ENCODE measurements at places on chromosomes 11 and 22.

DNA sequence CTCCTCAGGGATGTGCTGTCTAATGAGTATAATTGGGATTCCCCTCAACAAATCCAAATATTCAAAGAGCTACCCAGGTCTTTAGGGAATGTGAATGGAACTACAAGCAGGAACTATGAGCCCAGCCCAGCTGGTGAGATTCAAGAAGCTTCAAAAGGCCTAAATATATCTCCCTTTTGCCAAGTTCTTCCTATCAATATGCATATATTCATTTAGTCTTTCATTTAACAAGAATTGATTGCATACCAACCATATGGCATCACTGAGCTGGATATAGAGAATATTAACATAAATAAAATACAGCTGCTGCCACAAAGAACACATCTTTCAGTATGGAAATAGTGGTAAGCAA lies 58.9 kb upstream of the PRSS23 start:
- H3K4me1 ChIP-seq, result peaks cover 11% of the 10 kb centered on the region
- no peak for DNase-seq
- no peak overlapping the region for H3K27ac ChIP-seq
- H3K4me3 ChIP-seq, result no peak overlapping the region
- no peaks in the 10 kb centered on the region for H3K27me3 ChIP-seq

DNA sequence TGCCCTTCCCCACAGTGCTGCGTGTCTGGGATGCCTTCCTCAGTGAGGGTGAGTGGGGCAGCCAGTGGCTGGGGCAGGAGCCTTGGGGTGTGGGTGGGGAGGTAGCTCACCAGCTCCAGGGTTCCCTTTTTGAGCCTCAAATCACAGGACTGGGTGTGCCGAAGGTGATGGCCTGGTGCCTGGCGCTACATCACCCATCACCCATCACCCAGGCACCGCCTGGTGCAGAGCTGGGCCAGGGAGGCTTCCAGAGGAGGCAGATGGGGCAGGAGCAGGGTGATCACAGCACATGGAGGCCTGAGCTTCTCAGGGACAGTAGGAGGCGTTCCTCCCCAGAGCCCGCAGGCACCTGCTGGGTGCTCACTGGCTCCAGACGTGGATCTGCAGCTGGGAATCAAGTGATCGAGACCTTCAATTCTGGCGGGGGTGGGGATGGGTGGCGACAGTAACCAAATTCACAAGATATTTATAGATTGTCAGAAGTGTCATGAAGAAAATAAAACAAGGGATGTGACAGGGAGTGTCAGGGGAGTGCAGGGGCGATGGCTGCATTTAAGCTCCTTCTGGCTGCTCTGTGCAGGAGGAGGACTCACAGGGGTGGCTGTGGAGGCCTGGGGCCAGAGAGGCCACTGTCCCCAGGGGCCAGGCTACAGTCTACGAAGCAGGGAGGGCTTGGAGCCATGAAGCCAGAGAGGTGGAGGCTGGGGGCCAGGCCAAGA lies 3.2 kb downstream of the TBC1D10C start:
- peak overlapping the region; percentile 97 for H3K27ac ChIP-seq
- H3K4me1 ChIP-seq, result peaks cover 50% of the 10 kb centered on the region
- H3K27me3 ChIP-seq, result no peaks in the 10 kb centered on the region
- peak overlapping the region; percentile 83 for H3K4me3 ChIP-seq

DNA sequence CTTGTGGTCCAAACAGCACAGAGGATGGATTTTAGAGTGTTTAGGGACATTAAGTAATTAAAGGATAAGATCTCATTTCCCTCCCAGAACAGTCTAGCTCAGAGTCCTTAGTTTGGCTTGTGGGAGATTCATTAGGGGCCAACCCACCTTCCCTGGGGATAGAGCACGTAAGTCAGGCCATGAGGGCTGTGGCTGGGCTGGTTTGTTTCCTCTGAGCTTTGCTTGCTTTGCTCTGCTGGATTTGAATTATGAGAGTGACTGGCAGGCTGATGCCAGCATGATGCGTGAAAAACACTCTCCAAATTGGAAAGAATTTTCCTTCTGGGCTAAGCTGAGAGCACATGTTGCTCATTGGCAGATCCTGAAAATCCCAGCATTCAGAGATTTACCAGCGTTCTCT lies 84.7 kb upstream of the HEPHL1 start:
- no peak overlapping the region for H3K27ac ChIP-seq
- H3K27me3 ChIP-seq, result peaks cover 14% of the 10 kb centered on the region
- no peak overlapping the region for H3K4me3 ChIP-seq
- H3K36me3 ChIP-seq, result no peaks in the 10 kb centered on the region
- no peaks in the 10 kb centered on the region for H3K4me1 ChIP-seq

GRCh38 chr11:5124891-5125620 lies 13.1 kb downstream of the OR52A5 start:
- H3K4me3 ChIP-seq, result no peak overlapping the region
- H3K27me3 ChIP-seq, result peaks cover 18% of the 10 kb centered on the region
- no peak overlapping the region for H3K27ac ChIP-seq
- no peak for DNase-seq
- H3K4me1 ChIP-seq, result no peaks in the 10 kb centered on the region

GRCh38 chr11:100640646-100641045 lies 46.4 kb upstream of the ARHGAP42 start:
- H3K4me1 ChIP-seq, result peaks cover 1% of the 10 kb centered on the region
- H3K27me3 ChIP-seq, result peaks cover 3% of the 10 kb centered on the region
- no peaks in the 10 kb centered on the region for H3K36me3 ChIP-seq
- no peak overlapping the region for H3K27ac ChIP-seq
- H3K4me3 ChIP-seq, result no peak overlapping the region

GRCh38 chr11:93348930-93349329 lies 18.4 kb downstream of the DEUP1 start:
- no peaks in the 10 kb centered on the region for H3K4me1 ChIP-seq
- H3K27ac ChIP-seq, result no peak overlapping the region
- H3K36me3 ChIP-seq, result peaks cover 4% of the 10 kb centered on the region
- H3K27me3 ChIP-seq, result no peaks in the 10 kb centered on the region

GRCh38 chr11:88515002-88515401 lies 177.5 kb upstream of the CTSC start:
- H3K4me3 ChIP-seq, result no peak overlapping the region
- H3K27me3 ChIP-seq, result peaks cover 36% of the 10 kb centered on the region
- H3K27ac ChIP-seq, result no peak overlapping the region
- DNase-seq, result no peak

GRCh38 chr22:29041408-29041807 lies 20.2 kb downstream of the C22orf31 start:
- no peak overlapping the region for H3K27ac ChIP-seq
- peaks cover 8% of the 10 kb centered on the region for H3K27me3 ChIP-seq
- H3K36me3 ChIP-seq, result no peaks in the 10 kb centered on the region
- no peaks in the 10 kb centered on the region for H3K4me1 ChIP-seq
- no peak overlapping the region for H3K4me3 ChIP-seq
- DNase-seq, result no peak

GRCh38 chr11:33646629-33647028 lies 54.0 kb downstream of the C11orf91 start:
- H3K4me3 ChIP-seq, result no peak overlapping the region
- peaks cover 28% of the 10 kb centered on the region for H3K27me3 ChIP-seq
- no peak overlapping the region for H3K27ac ChIP-seq
- no peaks in the 10 kb centered on the region for H3K36me3 ChIP-seq

DNA sequence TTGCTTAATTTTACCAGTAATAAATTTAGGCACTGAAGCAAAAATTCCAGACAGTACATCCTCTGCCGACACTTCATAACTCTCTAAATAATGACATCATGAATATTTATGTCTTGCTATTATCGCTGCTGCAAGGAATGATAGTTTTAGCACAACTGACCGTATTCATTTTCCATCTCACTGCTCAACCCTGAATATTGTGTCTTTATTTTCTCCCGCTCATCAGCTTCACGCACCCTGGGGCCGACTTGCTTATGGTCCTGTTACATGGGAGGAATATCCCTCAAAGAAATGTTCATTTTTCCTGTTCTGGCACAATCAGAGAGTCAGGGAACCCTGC lies 33.3 kb downstream of the SLN start:
- H3K4me3 ChIP-seq, result no peak overlapping the region
- H3K36me3 ChIP-seq, result no peaks in the 10 kb centered on the region
- DNase-seq, result no peak
- peaks cover 27% of the 10 kb centered on the region for H3K27me3 ChIP-seq
- H3K27ac ChIP-seq, result no peak overlapping the region

GRCh38 chr22:49324527-49325491 lies 502.9 kb downstream of the BRD1 start:
- no peak overlapping the region for H3K27ac ChIP-seq
- H3K27me3 ChIP-seq, result peaks cover 19% of the 10 kb centered on the region
- H3K4me3 ChIP-seq, result no peak overlapping the region
- no peaks in the 10 kb centered on the region for H3K4me1 ChIP-seq
- H3K36me3 ChIP-seq, result peaks cover 6% of the 10 kb centered on the region

DNA sequence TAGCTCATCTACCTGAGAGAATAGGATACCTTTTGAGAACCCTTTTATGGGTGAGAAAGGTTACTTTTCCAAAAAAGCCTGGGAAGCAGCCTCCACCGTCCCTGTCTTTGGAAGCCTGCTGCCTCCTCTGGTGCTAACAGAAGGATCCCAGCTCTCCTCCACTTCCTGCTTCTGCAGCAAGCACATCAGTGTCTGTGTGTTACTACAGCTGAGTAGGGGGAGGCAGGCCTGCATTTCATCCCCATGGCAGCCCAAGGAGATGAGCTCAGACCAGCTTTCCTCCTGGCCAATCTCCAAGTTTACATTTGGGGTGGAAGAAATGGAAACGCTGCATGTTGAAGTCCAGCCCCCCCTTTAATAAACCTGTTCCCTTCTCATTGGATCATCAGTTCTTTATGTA lies 7.4 kb upstream of the CCDC34 start:
- H3K27me3 ChIP-seq, result no peaks in the 10 kb centered on the region
- H3K36me3 ChIP-seq, result no peaks in the 10 kb centered on the region
- no peak for DNase-seq
- H3K4me1 ChIP-seq, result no peaks in the 10 kb centered on the region
- H3K4me3 ChIP-seq, result no peak overlapping the region

DNA sequence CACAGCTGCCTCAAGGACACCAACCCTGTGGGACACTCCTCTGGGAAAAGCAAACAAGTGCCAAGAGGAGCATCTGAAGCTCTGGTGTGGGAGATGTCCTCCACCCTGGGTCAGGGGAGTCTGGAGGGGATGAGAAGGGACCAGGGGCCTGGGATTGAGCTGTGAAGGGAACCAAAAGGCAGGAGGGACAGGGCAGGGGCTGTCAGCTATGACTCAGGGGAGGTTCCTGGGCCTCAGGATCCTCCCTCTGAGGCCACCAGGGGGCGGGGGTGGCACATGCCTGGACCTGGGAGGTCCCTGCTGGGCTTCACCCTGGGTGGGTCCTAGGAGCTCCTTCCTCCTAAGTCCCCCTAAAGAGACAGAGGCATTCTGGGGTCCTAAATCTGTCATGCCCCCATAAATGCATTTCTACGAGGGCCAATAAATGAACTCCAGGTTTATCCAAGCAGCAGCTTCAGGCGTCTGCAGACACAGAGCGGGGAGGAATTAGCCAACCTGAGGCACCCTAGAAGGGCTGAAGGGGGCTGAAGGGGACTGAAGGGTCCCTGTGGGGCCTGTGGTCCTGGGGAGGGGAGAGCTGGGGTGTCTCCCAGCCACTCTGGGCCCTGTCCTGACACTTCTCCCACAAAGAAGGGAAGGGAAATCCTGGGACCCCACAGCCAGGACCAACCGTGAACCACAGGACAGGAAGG lies 31.9 kb upstream of the IGLL5 start:
- DNase-seq, result no peak
- H3K27me3 ChIP-seq, result no peaks in the 10 kb centered on the region
- H3K27ac ChIP-seq, result no peak overlapping the region
- peaks cover 11% of the 10 kb centered on the region for H3K4me1 ChIP-seq
- no peaks in the 10 kb centered on the region for H3K36me3 ChIP-seq
- H3K4me3 ChIP-seq, result no peak overlapping the region

DNA sequence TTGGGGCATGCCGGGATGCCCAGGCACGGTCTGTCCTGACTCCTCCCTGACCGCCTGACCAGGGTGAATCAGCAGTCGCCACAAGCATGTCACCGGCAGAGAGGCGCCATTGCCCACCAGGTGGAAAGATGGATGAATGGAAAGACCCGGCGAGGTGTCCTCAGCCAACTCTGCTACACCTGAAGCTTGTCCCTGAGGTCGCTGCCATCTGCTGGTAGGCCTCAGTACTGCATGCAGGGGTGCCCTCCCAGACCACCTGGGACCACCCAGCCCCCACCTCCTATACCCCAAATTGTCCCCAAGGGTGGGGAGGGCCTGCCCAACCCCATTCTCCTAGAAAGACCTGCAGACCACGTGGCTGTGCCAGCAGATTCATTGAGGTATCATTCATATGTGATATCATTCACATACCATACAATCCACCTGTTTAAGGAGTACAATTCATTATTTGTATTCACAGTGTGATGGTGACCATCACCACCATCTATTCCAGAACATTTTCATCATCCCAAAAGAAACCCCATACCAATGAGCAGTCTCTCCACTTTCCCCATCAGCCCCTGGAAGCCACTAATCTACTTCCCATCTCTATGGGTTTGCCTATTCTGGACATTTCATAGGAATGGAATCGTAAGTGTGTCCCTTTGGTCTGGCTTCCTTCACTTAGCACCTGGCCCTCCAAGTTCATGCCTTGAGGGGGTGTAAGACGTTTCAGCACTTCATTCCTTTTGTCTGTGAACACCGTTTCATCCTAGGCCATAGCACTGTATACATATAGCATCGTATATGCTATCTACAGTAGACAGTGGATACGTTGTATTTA lies 17.5 kb downstream of the FGF3 start:
- H3K27me3 ChIP-seq, result peaks cover 4% of the 10 kb centered on the region
- H3K36me3 ChIP-seq, result no peaks in the 10 kb centered on the region
- H3K27ac ChIP-seq, result no peak overlapping the region

DNA sequence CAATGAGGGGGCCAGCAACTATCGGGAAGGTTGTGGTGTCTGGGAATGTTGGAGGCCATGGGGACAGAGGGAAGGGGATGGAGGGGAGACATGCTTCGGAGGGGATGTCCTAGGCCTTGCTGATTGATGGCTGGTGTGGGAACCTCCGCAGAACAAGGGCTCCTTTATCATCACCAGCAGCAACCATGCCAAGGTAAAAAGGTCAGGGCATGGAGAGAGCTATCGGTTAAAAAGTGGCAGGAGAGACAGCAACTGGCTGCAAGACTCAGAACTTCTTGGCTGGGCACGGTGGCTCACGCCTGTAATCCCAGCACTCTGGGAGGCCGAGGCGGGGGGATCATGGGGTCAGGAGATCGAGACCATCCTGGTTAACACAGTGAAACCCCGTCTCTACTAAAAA lies 3.0 kb downstream of the GSTT4 start:
- no peak overlapping the region for H3K4me3 ChIP-seq
- H3K27ac ChIP-seq, result no peak overlapping the region
- peaks cover 6% of the 10 kb centered on the region for H3K27me3 ChIP-seq
- H3K4me1 ChIP-seq, result no peaks in the 10 kb centered on the region
- no peaks in the 10 kb centered on the region for H3K36me3 ChIP-seq

DNA sequence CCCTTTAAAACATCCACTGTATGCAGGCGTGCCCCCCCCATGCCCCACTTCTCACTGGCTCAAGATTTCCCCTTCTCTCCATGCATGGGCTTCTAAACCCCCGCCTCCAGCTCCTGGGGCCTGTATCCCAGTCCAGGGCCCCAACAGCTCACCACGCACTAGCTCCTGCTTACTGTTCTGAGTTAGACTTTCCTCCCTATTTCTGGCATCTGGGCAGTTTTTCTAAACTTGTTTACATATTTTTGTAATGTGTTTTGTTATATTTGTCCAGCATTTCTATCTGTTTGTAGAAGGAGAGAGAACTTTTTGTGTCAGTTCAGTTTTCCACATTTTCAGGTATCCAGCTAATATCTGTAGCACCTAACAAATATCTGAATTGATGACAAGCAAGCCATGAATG lies 178.5 kb downstream of the SPON1 start:
- H3K27me3 ChIP-seq, result peaks cover 3% of the 10 kb centered on the region
- no peaks in the 10 kb centered on the region for H3K4me1 ChIP-seq
- H3K27ac ChIP-seq, result no peak overlapping the region
- no peaks in the 10 kb centered on the region for H3K36me3 ChIP-seq
- no peak overlapping the region for H3K4me3 ChIP-seq

GRCh38 chr11:120524536-120525085 lies 13.1 kb downstream of the GRIK4 start:
- no peak overlapping the region for H3K4me3 ChIP-seq
- H3K27ac ChIP-seq, result no peak overlapping the region
- H3K4me1 ChIP-seq, result no peaks in the 10 kb centered on the region
- no peaks in the 10 kb centered on the region for H3K27me3 ChIP-seq
- DNase-seq, result no peak
